Activated CD4-positive, alpha-beta T cell treated with anti-CD3 and anti-CD28 coated beads for 48 hours (primary cell): ENCODE measurements at places on chromosomes 12 and 14.
A peak's percentile ranks its signal among the peaks of the same experiment; 100 is the strongest.

GRCh38 chr12:74620921-74621320 lies 83.3 kb downstream of the ATXN7L3B start:
- no peak for DNase-seq

GRCh38 chr12:86727160-86727559 lies 471.0 kb upstream of the MGAT4C start:
- no peak for DNase-seq

DNA sequence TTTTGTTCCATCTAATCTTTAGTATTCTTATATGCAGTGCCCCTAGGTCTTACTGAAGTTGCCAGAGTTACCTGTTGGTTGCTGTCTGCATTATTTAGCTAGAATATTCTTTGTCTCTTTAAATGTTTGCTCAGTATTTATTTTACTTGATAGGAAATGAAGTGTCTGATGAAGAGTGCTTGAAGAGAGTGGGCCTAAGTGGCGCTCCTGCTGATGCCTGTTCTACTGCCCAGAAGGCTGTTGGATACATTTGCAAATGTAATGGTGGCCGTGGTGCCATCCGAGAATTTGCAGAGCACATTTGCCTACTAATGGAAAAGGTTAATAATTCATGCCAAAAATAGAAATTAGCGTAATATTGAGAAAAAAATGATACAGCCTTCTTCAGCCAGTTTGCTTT lies 18.9 kb downstream of the CMAS start:
- DNase-seq, result no peak

- peak; percentile 68 for DNase-seq
Measured at GRCh38 chr14:105974902-105975301, 448.5 kb downstream of the TMEM121 start.

- no peak for DNase-seq
Measured at GRCh38 chr14:22821193-22822015, 6.2 kb upstream of the SLC7A7 start.

GRCh38 chr14:68295316-68295816 lies 475.8 kb downstream of the RAD51B start:
- DNase-seq, result no peak

- peak; percentile 44 for DNase-seq
Measured at GRCh38 chr12:47834199-47834903, 14.6 kb upstream of the HDAC7 start.

DNA sequence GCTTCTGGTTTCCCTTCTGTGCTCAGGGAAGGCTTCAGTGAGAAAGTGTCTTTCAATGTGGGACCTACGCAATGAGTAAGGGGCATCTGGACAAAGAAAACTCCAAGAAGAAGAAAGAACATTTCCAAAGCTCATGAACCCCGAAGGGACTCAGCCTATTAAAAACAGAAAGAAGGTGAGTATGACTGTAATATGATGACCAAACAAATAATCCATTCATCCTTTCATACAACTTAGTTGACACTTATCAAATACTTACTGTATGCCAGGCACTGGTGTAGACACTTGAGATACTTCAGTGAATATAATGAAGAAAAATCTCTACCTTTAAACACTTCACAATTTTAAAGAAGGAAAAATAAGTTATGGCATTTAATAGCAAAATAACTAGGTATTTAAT lies 1054.2 kb upstream of the FOXG1 start:
- no peak for DNase-seq

- no peak for DNase-seq
Measured at GRCh38 chr12:67758119-67758518, 109.6 kb downstream of the DYRK2 start.

DNA sequence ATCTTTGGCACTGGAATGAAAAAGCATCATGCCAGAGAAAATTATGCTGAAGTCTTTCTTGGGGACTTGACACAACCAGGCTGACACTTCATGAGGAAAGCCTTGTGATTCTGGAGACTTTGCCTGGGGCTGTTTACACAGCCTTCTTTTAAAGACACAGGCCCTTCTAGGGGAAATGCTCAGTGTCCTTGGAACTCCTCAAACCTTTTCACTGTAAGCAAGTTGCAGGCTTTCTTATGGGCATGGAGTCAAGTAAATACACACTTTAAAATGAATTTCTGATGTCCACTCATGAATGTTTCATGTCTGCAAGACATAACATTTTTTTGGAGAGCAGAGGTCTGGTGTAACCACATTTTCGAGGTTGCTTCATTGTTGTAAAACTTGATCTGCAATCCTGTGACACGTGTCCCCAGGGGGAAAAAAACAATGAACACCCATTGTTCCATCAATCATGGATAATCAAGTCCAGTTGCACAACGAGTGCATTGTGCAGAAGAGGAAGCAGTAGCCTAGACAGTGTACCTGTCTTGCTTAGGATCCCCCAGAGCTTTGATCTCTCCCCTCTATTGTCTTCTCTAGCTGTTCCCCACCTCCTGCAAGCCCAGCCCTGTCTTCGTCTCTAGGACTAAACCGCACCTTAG lies 155.1 kb upstream of the PRICKLE1 start:
- DNase-seq, result no peak

DNA sequence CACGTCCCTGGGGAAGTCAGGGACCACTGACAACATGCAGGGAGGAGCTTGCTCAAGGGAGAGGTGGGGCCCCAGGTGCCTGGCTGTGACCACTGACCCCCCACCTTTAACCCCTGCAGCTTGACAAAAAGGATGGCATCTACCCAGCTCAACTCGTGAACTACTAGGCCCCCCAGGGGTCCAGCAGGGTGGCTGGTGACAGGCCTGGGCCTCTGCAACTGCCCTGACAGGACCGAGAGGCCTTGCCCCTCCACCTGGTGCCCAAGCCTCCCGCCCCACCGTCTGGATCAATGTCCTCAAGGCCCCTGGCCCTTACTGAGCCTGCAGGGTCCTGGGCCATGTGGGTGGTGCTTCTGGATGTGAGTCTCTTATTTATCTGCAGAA lies 26.3 kb downstream of the HIP1R start:
- no peak for DNase-seq

DNA sequence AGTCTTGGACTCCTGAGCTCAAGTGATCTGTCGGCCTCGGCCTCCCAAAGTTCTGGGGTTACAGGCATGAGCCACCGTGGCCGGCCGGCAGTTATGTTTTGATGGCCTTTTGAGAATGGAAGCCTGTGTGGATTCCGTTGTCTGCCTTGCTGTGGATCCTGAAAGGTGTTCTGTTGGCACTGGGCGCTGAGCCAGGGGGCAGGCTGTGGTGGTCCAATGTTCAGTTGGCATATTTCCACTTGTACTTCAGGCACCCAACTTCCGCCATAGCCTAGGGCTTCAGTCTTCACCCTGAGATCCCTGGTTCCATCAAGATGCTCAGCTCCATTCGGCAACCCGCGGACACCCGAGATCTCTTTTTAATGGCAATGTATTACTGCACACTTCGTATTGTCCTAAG lies 6.3 kb upstream of the RPLP0 start:
- no peak for DNase-seq

- DNase-seq, result peak; percentile 69
Measured at GRCh38 chr14:99252940-99253868, 18.8 kb downstream of the BCL11B start.

GRCh38 chr14:61894452-61895077 lies 132.3 kb downstream of the SNAPC1 start:
- DNase-seq, result peak; percentile 80

DNA sequence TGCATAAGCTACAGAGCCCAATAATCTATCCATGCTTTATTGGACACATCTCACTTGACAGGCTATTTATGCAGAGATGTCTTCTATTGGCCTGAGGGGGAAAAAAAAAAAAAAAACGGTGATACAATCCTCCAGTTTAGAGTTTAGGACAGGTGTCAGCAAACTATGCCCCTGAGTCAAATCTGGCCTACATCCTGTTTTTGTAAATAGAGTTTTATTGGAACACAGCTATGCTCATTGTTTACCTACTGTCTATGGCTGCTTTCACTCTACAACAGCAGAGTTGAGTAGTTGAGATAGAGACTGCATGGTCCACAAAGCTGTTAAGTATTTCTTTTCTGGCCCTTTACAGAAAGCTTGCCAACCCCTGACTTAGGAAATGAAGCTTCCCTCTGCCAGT lies 403.1 kb downstream of the C12orf75 start:
- no peak for DNase-seq

- DNase-seq, result no peak
Measured at GRCh38 chr14:80379035-80379434, 167.7 kb upstream of the DIO2 start.

GRCh38 chr14:30427846-30428245 lies 131.1 kb upstream of the G2E3 start:
- no peak for DNase-seq

DNA sequence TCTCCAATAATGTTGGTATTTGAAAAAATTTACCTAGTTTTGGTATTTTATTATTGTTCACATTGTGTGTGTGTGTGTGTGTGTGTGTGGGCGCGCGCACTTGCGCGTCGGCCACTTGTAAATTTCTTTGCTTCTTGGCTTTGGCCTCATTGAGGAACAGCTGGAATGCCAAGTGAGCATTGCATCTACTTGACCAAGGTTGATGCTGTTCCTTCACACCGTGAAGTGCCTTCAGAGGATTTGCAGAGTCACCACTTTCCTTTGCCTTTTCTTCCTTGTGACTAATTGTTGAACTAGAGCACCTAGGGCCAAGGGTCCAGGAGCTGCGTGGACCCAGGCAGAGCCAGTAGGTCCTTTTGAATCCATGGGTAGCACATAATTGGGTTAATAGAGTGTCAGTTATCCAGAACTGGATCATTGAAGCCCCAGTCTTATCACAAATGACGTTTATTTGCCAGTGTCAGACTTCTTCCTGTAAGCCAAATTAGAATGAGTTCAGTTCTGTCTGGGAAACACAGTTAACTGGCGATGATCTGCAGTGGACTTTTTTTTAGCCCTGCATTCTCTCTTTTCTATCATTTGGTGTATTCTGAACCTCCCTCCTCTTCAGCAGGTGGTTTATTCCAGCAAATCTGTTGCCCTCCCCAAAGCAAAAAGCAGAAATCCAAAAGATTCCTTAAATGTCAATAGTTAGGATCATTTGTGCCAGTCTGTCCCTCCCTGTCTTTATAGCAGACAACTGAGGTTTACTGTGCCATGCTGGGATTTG lies 2.6 kb downstream of the PPP2R5C start:
- no peak for DNase-seq

DNA sequence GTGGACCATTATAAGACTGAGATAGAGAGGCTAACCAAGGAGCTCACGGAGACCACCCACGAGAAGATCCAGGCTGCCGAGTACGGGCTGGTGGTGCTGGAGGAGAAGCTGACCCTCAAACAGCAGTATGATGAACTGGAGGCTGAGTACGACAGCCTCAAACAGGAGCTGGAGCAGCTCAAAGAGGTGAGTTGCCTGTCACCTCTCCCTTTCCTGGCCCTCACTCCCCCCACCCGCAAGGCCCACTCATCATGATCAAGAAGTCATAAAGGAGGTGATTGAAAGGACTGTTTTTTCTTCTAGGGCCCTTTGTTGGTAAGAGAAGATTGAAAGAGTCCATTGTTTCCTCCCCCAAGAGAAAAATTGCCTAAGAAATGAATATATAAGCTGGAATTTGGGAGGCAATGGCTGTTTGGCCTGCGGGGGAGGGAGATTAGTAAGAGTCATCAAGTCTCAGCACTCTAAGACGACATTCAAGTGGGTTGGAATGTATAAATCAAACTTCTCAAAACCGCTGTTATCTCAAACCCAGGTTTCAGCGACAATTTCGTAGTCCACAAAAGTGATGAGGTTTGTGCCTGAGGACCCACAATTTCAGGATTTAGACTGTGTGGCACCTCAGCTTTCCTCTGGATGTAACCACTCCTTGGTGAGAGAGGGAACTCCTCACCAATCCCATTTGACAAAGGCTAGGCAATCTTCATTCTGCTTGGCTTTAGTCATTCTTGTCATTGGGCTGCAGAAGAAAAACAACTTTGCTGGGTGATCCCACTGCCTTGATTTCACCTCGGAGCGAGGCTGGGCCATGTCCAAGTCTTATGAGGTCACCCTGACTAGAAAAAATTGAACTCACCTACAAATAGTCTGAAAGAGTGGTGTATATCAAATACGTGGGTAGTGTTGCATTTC lies 966 bp downstream of the BICD1 start:
- DNase-seq, result peak; percentile 57

- no peak for DNase-seq
Measured at GRCh38 chr12:49489154-49489553, 49.7 kb upstream of the KCNH3 start.

DNA sequence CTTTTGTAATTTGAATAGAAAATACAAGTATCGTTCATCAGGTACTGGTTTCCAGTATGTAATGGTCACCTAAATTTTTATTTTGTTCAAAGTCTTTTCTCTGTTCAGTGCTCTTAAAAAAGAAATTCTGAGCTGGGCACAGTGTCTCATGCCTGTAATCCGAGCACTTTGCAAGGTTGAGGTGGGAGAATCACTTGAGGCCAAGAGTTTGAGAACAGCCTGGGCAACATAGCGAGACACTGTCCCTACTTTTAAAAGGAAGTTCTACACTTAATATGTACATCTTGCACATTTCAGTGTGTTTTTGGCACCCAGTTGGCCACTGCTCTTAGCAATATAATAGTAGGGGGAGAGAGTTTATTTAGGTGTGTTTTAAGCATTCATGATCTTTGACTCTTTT lies 27.9 kb downstream of the PCNX1 start:
- DNase-seq, result no peak

- DNase-seq, result no peak
Measured at GRCh38 chr12:16857456-16857923, 251.5 kb upstream of the LMO3 start.

- no peak for DNase-seq
Measured at GRCh38 chr12:19125325-19125724, 4.2 kb upstream of the PLEKHA5 start.

DNA sequence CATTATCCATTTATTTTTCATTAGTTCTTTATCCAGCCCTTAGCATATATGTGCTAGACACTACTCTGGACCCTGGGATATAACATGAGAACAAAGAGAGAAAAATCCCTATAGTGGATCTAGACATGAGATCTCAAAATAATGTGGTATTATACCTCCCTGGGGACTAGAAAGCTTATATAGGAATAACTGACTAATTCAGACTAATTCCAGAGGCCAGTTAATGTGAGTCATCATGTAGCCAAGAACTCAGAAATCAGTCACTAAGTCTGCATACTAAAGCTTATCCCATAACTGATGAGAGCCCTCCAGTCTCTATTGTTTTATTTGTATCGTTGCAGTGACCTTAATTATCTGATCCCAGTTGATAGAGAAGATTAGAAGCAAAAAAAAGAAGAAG lies 267.1 kb upstream of the RGS6 start:
- no peak for DNase-seq

- no peak for DNase-seq
Measured at GRCh38 chr12:100953677-100954076, 159.1 kb downstream of the ANO4 start.

DNA sequence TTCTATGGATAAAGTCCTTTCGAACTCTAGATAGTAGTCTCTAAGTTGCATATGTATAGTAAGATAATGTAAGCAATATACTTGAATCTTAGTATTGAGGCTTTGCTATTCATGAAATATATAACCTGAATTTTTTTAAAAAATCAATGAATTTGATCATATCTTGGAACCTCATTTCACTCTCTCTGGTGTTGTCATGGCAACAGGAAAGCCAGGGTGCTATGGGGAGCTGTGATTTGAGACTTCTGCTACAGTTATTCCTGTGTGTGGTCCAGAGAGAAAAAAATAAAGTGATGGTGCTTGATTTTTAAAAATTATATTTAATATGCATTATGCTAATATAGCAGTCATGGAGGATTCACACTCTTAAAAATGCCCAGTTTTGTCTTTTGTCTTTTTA lies 508.0 kb downstream of the SNAPC1 start:
- no peak for DNase-seq
